Activated CD4-positive, alpha-beta T cell treated with anti-CD3 and anti-CD28 coated beads, Interleukin-2, amount 10 ng/mL, durations not matched to agents 7 days and 5 days (primary cell): ENCODE measurements at places on chromosomes 1 and 21. TPM values are rescaled to one million over a fixed set of nuclear protein-coding genes. Genes with fewer than 3 reads are reported as not detected.

DEPDC1 gene
- 28.2 TPM for total RNA-seq

LMOD1 gene
- total RNA-seq = not detected

C1orf226 gene
- total RNA-seq = not detected

LEFTY1 gene
- total RNA-seq = not detected

PATJ gene
- 16.4 TPM for total RNA-seq

CD1D gene
- total RNA-seq = not detected

GCSAML gene
- not detected for total RNA-seq

CLCA4 gene
- total RNA-seq = not detected

SLAMF6 gene
- 25.1 TPM for total RNA-seq

IL19 gene
- not detected for total RNA-seq

SDC3 gene
- total RNA-seq = 0.10 TPM

PRKACB gene
- total RNA-seq = 119 TPM

OR10Z1 gene
- not detected for total RNA-seq

DENND2D gene
- 329 TPM for total RNA-seq

OR2T2 gene
- total RNA-seq = not detected

CCSAP gene
- total RNA-seq = 9.1 TPM

SPRR1A gene
- total RNA-seq = not detected

NECTIN4 gene
- total RNA-seq = 0.15 TPM

GRHL3 gene
- total RNA-seq = not detected

SLC45A1 gene
- 0.32 TPM for total RNA-seq

MIGA1 gene
- total RNA-seq = 10.8 TPM

WNT3A gene
- not detected for total RNA-seq

UMODL1 gene
- total RNA-seq = 0.21 TPM

RAB42 gene
- total RNA-seq = not detected

UBL4B gene
- total RNA-seq = not detected

FCRLB gene
- total RNA-seq = 0.23 TPM

MTARC1 gene
- total RNA-seq = not detected

SPAG17 gene
- total RNA-seq = not detected
